Upper lobe of right lung (tissue), 1 donor: ENCODE measurements at places on chromosomes 13 and 19.
A peak's percentile ranks its signal among the peaks of the same experiment; 100 is the strongest.

GRCh38 chr13:31947506-31947905 is 84.1 kb upstream of the FRY start:
- H3K4me1 ChIP-seq = peaks cover 18% of the 10 kb centered on the region
- H3K36me3 ChIP-seq = no peaks in the 10 kb centered on the region
- H3K27me3 ChIP-seq = no peaks in the 10 kb centered on the region
- no peak for DNase-seq

DNA sequence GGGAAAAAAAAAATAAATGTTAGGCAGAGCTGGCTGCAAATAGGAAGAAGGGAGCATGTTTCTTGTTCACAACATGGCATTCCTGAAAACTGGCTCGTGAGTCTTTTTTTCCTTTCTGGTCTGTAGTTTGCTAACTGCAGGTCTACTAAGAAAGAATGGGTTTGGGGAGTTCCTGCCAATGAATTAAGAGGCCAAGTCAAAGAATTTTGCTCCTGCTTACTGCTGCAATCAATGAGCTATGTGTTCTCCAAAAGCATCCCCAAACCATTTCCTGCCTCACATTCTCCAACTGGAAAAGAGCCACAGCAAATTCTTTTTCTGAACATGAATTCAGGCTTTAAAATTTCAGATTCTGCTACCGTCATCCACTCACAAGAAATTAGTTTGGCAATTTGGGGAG is 88.6 kb downstream of the DCT start:
- DNase-seq = no peak
- H3K4me3 ChIP-seq = no peak overlapping the region
- no peak overlapping the region for H3K27ac ChIP-seq
- H3K4me1 ChIP-seq = no peaks in the 10 kb centered on the region
- no peaks in the 10 kb centered on the region for H3K36me3 ChIP-seq

GRCh38 chr13:109652531-109652930 is 133.9 kb downstream of the IRS2 start:
- no peak overlapping the region for H3K4me3 ChIP-seq
- no peaks in the 10 kb centered on the region for H3K27me3 ChIP-seq
- H3K36me3 ChIP-seq = no peaks in the 10 kb centered on the region
- DNase-seq = no peak
- H3K27ac ChIP-seq = peak overlapping the region; percentile 36

DNA sequence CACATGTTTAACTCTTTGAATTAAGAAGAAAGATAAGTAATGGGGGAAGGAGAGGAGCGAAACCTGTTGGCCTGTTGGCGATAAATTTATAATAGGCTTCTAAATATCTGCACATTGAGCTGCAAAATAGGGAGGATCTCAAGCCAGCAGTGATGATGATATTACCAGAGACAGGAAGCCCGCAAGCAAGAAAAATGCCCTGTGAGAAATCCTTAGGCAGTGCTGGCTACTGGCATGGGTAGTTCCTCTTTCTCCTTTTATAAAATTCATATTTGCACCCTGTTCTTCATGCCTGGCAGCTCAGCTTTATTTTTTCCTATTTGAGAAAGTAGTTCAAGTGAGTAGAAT is 858 bp upstream of the USP12 start:
- no peak for DNase-seq
- H3K4me3 ChIP-seq = peak overlapping the region; percentile 87
- no peaks in the 10 kb centered on the region for H3K36me3 ChIP-seq
- no peaks in the 10 kb centered on the region for H3K27me3 ChIP-seq
- peaks cover 29% of the 10 kb centered on the region for H3K4me1 ChIP-seq
- H3K27ac ChIP-seq = peak overlapping the region; percentile 87

DNA sequence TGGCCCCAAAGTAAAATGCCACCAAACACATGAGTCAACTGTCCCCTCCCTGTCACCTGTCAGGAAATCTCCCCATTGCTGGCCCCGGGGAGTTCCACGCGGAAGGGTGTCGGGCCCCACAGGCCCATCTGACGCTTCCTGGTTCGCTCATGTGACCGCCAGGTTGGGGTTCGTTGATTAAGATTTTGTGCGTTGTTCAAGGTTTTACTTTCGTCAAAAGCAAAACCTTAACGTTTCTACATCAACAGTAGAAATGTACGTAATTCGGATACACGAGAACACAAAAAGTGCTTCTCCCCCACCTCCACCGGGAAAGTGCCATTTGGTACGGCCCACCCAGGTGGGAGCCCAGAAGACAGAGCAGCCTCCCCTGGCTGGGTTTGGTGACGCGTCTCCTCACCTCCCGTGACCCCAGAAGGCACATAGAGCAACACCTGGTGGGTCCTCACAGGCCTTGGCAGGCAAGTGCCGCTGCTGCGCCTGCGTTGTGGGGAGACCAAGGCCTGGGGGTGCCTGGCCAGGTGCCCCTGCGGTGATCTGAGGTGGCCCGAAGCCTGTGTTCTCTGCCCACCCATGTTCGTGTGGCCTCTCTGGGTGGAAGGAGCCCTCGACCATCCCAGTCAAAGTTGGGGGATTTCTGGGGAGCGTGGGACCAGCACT is 161.6 kb downstream of the KDM4B start:
- no peak overlapping the region for H3K27ac ChIP-seq
- H3K4me3 ChIP-seq = no peak overlapping the region
- no peak for DNase-seq
- no peaks in the 10 kb centered on the region for H3K27me3 ChIP-seq
- peaks cover 28% of the 10 kb centered on the region for H3K36me3 ChIP-seq

DNA sequence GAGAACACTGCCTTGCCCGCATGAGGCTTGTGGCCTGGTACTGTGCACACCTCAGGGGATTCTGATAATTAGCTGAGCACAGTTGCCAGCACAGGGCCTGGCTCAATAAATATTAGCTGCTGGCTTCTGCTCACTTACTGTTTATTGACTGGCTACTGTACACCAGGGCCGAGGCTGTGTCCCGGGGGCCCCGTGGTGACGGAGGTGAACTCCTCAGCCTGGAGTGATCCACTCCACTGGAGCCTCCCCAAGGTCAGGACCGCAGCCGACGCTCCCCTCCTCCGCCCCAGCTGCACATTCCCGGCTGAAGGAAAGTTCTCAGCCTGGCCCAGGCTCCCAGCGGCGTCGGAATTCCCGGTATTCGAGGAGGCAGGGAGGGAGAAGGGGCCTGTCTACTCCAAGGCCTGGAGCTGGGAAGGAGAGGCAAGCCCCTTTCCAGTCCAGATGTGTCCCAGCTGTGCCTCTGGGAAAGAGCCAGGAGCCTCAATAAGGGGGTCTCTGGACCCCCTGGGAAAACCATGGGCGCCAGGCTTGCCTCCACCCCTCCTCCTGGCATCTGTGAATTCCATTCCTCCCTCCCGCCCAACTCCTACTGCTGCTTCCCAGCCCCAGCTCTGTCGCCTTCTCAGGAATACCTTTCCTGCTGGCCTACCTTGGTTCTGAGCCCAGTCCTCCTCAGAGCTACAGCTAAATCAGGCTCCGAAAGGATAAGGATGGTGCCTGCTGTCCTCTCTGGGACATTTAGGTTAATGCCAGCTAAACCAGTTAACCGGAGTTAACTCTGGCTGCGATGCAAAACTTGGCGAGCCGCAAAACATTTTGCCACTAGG is 7.3 kb downstream of the RPS16 start:
- peaks cover 21% of the 10 kb centered on the region for H3K36me3 ChIP-seq
- peak; percentile 78 for DNase-seq
- H3K4me1 ChIP-seq = peaks cover 28% of the 10 kb centered on the region
- H3K27ac ChIP-seq = peak overlapping the region; percentile 83
- no peak overlapping the region for H3K4me3 ChIP-seq
- H3K27me3 ChIP-seq = no peaks in the 10 kb centered on the region

GRCh38 chr13:30865123-30866049 is 40.7 kb upstream of the MEDAG start:
- no peaks in the 10 kb centered on the region for H3K36me3 ChIP-seq
- H3K27ac ChIP-seq = peak overlapping the region; percentile 52
- peak; percentile 80 for DNase-seq
- H3K4me3 ChIP-seq = no peak overlapping the region
- no peaks in the 10 kb centered on the region for H3K27me3 ChIP-seq

DNA sequence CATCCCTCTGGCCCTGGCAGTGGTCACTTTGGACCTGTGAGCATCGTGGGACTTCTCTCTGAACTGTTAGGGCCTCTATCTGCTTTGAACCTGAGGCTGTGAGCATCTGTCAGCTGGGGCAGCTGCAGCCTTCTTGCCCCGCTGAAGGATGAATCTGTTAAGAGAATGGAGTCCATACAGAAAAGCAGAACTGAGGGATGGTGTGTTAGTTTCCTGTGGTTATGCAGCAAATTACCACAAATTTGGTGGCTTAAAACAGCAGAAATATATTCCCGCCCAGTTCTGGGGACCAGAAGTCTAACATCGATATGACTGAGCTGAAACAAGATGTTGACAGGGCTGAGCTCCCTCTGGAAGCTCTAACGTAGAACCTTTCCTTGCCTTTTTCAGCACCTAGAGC is 1.6 kb upstream of the ZNF497 start:
- H3K36me3 ChIP-seq = no peaks in the 10 kb centered on the region
- H3K27me3 ChIP-seq = no peaks in the 10 kb centered on the region
- H3K4me1 ChIP-seq = peaks cover 6% of the 10 kb centered on the region
- H3K27ac ChIP-seq = no peak overlapping the region
- DNase-seq = no peak

DNA sequence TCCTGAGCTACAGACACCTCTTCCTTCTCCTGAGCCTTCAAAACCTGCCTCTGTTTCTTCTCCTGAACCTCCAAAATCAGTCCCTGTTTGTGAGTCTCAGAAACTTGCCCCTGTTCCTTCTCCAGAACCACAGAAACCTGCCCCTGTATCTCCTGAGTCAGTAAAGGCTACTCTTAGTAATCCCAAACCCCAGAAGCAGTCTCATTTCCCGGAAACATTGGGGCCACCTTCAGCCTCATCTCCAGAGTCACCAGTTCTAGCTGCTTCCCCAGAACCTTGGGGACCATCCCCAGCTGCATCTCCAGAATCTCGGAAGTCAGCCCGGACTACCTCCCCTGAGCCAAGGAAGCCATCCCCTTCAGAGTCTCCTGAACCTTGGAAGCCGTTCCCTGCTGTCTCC is 10.0 kb downstream of the CHAMP1 start:
- H3K4me3 ChIP-seq = no peak overlapping the region
- no peak for DNase-seq
- H3K27ac ChIP-seq = no peak overlapping the region
- H3K36me3 ChIP-seq = peaks cover 44% of the 10 kb centered on the region

- H3K4me1 ChIP-seq = peaks cover 10% of the 10 kb centered on the region
- no peak for DNase-seq
- H3K27ac ChIP-seq = no peak overlapping the region
- H3K36me3 ChIP-seq = peaks cover 40% of the 10 kb centered on the region
- H3K4me3 ChIP-seq = no peak overlapping the region
These were observed 40.4 kb downstream of the ZMYM2 start for GRCh38 chr13:19998960-19999359.

DNA sequence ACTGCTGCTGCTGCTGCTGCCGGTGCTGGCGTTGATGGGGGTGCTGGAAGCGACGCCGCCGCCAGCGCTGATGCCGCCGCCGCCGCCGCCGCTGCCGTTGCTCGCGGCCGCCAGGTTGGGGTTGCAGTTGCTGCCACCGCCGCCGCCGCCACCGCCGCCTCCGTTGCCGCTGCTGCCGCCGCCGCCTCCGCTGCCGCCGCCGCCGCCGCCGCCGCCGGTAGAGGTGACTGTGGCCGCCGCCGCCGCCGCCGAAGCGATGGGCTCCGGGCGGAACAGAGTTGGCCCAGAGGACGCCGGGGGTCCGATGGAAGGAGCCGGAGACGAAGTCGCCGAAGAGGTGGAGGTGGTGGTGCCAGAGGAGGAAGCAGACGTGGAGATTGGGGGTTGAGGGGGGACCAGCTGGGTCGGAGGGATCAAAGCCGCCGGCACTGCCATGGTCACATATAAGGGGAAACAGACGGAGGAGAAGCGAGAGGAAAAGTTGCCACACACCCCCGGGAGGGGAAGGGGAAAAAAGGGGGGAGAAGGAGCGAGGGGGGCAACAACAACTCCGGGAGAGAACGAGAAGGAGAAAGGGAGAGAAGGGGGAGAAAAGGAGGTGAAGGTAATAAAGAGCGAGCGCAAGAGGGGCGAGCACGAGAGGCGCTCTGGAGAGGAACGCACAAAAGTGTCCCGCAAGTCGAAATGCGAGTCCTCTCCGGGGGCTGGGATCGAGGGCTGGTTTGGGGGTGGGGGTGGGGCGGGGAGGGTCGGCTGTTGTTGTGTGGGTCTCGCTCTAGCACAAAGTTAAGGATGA is 471 bp downstream of the DACH1 start:
- H3K27me3 ChIP-seq = peaks cover 12% of the 10 kb centered on the region
- H3K4me1 ChIP-seq = no peaks in the 10 kb centered on the region
- H3K36me3 ChIP-seq = no peaks in the 10 kb centered on the region
- peak; percentile 71 for DNase-seq
- H3K4me3 ChIP-seq = peak overlapping the region; percentile 70
- peak overlapping the region; percentile 77 for H3K27ac ChIP-seq

DNA sequence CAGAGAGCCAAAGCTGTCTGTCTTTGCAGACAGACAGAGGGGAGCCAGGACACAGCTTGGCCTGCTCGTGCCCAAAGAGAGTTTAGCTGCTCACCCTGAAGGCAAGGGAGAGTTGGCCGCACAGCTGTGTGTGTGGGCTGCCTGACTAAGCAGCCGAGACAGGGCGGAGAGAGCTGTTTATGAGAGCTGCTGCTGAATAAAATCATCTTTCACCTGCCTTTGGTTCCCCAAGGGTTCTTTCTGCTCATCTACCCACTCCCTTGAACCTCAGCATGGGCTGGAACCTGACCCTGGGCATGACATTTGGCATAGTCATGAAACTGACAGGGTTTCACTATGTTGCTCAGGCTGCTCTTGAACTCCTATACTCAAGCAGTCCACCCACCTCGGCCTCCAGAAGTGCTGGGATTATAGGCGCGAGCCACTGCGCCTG is 98.2 kb downstream of the RBM26 start:
- H3K27me3 ChIP-seq = no peaks in the 10 kb centered on the region
- H3K36me3 ChIP-seq = no peaks in the 10 kb centered on the region
- no peak overlapping the region for H3K27ac ChIP-seq
- H3K4me1 ChIP-seq = no peaks in the 10 kb centered on the region
- no peak overlapping the region for H3K4me3 ChIP-seq
- DNase-seq = no peak

DNA sequence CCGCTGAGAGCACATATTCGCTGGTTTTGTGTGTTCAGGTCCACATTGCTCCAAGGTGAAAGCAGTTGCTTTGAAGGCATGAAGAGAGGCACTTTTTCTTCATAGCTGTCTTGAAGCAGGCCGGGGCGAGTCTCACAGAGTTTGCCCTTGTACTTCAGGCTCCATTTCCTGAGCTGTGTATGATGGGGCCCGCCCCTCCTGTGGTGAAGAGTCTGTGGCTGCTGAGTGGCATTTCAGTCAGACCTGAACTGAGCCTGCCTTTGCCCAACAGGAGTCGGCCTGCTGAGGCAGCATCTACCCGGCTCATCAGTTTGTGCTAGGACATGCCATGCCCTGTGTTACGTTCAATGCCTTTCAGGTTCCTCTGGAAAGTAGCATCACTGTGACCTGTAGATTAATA is 44.4 kb upstream of the C1QTNF9 start:
- H3K27ac ChIP-seq = peak overlapping the region; percentile 56
- DNase-seq = peak; percentile 80
- no peaks in the 10 kb centered on the region for H3K27me3 ChIP-seq
- H3K4me3 ChIP-seq = no peak overlapping the region
- H3K36me3 ChIP-seq = no peaks in the 10 kb centered on the region

- no peaks in the 10 kb centered on the region for H3K4me1 ChIP-seq
- DNase-seq = no peak
- H3K4me3 ChIP-seq = no peak overlapping the region
- H3K27ac ChIP-seq = no peak overlapping the region
- H3K36me3 ChIP-seq = no peaks in the 10 kb centered on the region
- no peaks in the 10 kb centered on the region for H3K27me3 ChIP-seq
These were observed 270.9 kb downstream of the SLC7A1 start for GRCh38 chr13:29324601-29325000.
